ENCODE measurements at places on chromosomes 6 and 20. TPM values are rescaled to one million over a fixed set of nuclear protein-coding genes. Genes with fewer than 3 reads are reported as not detected.

Gene PI3
- total RNA-seq = 509 TPM

DNA sequence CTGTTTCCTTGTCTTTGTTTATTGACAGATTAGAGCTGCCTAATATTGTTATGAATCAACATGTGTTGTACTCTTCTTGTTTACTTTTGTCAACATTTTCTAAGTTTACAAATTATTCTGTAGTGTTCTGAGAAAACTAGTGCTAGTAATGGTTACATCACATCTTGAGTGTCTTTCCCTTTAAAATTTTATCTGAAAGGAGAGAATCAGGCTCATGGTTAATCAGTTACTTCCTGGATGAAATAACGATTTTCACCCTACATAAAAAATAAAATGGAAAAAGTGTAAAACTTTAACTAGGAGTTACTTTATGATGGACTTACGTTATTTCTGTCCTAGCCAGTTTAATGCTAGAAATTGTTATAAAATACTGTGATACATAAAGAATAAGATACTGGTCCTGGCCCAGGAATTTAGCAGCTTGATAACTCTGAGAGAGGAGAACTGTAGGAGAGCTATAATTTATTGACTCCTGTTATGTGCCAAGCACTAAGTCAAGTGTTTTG is 26.4 kb upstream of the BMP5 start:
- no peak for DNase-seq

- no peak for DNase-seq
Observed at GRCh38 chr20:53335555-53335954, 258.1 kb downstream of the ZNF217 start.

DNA sequence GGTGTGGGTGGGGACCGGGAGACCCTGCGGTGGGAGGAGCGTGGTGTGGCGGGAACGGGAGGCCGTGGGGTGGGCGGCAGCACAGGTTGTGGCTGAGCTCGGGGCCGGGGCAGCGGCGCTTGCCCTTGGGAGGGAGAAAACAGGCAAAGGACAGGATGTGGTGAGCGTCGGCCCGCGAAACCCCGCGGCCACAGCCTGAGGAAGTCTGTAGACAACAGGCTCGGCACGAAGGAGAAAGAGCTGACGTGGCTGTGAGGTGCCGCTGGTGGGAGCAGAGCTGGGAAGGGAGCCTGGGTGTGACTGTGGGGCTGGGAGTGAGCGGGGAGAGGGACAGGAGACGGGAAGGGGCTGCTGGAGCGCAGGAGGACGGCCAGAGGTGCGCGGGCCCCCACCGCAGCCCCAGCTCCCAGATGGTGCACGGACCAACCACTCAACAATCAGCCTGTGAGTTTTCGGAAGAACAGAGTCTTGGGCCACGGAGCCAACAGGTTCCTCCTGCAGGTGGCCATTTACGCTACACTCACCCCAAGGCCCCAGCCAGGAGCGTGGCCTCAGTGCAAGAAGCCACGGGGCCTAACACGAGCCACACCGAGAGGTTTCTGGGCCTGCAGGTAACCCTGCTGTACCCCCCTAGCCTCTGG is 202.8 kb downstream of the DLL1 start:
- DNase-seq = no peak

GRCh38 chr20:373171-373890 is 7.2 kb upstream of the TRIB3 start:
- no peak for DNase-seq

DNA sequence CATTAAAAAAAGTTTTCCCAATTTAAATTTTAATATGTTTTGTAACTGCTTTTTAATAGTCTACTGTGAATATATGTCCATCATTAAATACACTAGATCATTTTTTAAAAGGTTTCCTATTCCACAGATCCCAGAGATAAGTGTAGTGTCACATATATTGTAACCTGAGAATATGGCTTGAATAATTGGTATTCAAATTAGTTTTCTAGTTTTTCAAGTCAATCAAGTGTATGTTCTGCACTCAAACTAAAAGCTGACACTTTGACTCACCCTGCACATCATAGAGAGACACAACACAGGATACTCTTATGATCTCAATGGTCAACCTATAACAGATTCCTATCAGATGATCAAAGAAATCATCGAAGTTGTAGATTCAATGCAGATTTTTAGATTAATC is 49.1 kb downstream of the ZHX3 start:
- no peak for DNase-seq

Gene RAET1L
- 2.8 TPM for total RNA-seq

Gene OR2J3
- total RNA-seq = not detected

DNA sequence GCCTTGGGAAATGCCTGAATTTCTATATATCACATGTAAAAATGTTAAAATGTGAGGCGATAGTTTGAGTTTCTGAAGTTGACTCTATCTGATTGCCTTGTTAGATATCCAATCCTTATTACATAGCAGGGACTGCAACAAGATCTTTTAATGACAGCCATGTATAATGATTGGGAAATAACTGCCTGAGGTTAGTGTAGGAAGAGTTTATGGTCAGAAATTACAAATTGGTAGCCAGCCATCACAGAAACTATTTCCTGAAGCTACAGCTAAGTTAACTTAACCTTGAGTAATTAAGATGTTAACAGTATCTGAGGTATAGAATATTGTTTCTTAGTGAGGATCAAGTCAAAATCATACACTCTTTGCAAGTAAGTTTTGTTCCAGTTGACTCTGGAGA is 41.0 kb downstream of the AKIRIN2 start:
- no peak for DNase-seq

- DNase-seq = peak; percentile 49
Observed at GRCh38 chr20:61705386-61706258, 360.1 kb downstream of the TAF4 start.

DNA sequence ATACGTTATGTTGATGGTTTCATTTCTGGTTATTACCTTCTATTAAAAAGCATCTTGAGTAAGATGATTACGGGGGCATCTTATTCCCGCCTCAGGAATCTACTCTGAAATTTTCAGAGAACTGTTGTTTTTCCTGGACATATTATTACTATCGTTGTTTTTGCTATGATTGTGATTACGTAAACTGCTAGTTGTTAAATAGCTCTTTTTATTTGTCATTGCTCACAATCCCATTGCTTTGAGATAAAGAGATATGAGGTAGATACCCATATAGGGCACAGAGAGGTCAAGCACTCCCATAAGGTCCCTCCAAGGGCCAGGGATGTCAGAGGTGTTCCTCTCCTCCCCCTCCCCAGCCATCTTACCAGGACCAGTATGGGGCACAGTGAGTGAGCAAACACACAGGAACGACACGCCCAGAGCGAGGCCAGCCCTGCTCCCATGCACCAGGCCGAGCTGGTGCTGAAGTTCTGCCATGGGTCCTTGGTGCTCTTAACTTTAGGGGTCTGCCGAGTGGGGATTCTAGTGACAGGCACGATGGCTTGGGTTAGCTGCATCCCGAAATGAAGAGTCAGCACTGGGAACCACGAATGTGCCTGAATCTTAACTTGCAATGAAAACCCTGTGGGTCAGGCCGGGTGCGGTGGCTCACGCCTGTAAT is 49.9 kb downstream of the PRDM1 start:
- DNase-seq = no peak

- DNase-seq = no peak
Observed at GRCh38 chr6:109523478-109523877, 40.5 kb upstream of the ZBTB24 start.

Gene SLC17A3
- total RNA-seq = not detected

DNA sequence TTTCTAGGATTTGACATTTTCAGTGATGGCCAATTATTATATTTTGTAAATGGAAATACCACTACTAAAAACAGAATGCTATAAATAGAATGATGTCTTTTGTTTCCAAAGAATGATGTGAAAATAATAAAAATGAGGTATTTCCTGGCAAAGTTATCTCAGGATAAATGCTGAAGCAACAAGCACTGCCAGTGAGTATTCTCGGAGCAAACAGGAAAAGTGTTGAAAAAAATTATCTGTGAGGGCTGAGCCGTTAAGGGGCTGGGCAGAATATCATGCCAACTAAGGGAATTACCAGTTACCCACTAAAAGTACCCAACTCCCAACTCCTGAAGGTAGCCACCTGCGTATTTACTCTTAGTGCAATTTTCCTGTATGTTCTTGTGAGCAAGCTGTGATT is 23.6 kb upstream of the SCAF8 start:
- DNase-seq = no peak

GRCh38 chr6:35202066-35202546 is 11.7 kb upstream of the SCUBE3 start:
- DNase-seq = no peak

Gene SIRPB2
- 1.8 TPM for total RNA-seq

DNA sequence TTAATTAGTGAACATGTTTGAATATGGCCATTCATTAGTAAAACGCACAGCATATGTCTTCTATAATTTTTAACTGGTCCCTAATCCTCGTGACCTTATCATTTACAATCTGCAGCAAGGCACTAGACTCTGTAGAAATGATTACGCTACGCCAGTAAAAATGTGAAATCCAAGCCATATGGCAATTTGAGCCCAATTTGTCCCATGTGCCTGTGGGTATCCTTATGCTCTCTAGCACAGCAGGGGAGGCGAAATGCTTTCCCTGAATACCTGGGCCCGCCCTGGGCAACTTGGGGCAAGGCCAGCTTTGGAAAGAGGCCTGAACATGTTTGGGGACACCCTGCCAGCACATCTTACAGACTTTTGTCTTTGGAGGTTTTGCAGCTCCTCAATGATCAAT is 122.7 kb upstream of the AGPAT4 start:
- DNase-seq = no peak

DNA sequence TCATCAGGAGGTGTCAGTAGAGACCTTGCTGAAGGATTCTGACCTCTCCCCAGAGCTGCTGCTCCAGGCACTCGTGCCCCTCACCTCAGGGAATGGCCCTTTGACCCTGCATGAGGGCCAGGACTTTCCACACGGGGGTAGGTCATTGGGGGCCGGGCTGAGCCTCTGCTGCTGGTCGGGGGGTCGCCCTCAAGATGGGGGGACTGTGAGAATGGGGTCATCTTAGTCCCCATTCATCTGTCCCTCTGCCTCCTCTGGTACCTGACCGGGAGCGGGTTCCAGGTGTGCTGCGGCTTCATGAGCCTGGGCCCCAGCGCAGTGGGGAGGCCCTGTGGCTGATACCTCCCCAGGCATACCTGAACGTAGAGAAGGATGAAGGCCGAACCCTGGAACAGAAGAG is 15.8 kb downstream of the DNPH1 start:
- no peak for DNase-seq

GRCh38 chr6:2738373-2738979 is 12.2 kb downstream of the MYLK4 start:
- peak; percentile 57 for DNase-seq

- DNase-seq = no peak
Observed at GRCh38 chr6:111598181-111598580, 7.5 kb downstream of the TRAF3IP2 start.

DNA sequence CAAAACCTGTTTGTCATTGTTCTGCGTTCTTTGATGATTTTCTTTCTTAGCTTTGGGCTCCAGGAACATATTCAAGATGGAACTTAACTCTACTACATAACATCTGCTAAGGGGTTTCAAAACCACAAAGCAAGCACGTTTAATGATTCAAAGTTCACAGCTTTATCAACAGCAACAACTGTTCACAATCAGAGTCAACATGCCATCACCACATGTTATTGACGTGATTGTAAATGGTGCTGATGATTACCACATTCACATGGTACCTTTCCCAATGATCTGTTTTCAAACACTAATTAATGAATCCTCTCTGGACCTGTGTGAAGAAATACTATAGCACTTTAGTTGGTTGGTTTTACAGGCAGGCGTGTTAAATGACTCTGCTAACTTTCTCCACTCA is 180.6 kb upstream of the CEP162 start:
- DNase-seq = no peak

Gene ANKEF1
- 1.3 TPM for total RNA-seq

Gene RPP21
- 14.0 TPM for total RNA-seq

GRCh38 chr6:30127238-30128093 is 8.5 kb upstream of the TRIM40 start:
- DNase-seq = no peak

Gene ASCC3
- total RNA-seq = 43.1 TPM

DNA sequence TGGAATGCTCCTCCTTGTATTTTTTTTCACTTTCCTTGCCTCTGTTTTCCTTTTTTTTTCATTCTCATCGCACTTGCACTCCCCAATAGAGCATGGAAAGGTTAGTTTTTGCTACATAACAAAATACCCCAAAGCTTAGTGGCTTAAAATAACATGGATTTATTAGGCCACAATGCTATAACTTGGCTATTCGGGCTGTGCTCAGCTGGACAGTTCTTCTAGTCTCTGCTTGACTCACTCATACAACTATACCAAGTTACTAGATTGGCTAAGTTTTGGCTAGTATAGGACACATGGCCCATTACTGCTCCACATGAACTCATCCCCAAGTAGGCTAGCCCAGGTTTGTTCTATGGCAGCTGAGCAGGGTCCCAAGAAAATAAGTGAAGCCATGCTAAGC is 94.5 kb upstream of the ANKEF1 start:
- DNase-seq = no peak

Gene MEI4
- 0.10 TPM for total RNA-seq

- DNase-seq = peak; percentile 54
Observed at GRCh38 chr6:39464067-39464466, 141.6 kb upstream of the KCNK16 start.

DNA sequence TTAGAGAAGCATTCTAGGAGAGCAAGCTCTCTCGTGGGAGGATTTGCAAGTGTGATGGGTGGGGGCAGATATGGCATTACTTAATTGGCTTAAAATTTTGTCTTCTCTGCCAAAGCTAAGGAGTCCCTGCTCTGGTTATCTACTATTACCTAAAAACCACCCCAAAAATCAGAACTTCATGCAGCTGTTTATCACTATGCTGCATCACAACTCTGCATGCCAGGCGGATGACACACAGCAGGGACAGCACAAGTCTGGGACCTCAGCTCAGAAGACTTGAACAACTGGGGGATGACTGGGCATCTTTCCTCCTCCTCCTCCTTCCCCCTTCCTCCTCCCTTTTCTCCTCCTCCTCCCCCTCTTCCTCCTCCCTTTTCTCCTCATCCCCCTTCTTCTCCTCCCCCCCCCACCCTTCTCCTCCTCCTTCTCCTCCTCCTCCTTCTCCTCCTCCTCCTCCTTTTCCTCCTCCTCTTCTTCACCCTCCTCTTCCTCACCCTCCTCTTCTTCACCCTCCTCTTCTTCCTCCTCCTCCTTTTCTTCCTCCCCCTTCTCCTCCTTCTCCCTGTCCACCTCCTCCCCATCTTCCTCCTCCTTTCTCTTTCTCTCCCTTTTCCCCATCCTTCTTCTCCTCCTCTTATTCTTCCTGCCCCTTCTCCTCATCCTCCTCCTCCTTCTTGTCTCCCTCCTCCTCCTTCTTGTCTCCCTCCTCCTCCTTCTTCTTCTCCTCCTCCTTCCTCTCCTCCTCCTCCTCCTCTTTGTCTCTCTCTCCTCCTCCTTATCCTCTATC is 218.6 kb upstream of the PMEPA1 start:
- peak; percentile 45 for DNase-seq

Gene NKX2-4
- not detected for total RNA-seq

GRCh38 chr20:22348010-22348409 is 236.4 kb downstream of the FOXA2 start:
- no peak for DNase-seq

GRCh38 chr6:46331461-46331860 is 159.8 kb downstream of the RCAN2 start:
- DNase-seq = no peak

DNA sequence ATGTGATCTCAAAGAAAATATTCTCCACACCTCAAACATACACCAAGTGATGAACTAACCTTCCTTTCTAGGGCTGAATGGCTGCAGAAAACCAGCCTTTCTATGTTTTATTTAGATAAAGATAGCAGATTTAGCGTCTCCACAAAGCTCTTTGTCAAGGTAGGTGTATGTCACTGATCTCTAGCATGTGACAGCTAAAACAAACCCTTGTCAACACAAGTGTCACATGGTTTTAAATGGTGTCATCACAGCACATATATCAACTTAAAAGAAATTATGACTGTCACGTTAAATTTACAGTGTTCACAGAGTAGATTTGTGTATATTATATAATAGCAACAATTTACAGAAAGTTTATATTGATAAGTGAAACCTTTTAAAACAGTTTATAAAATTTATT is 58.3 kb downstream of the TENT5A start:
- no peak for DNase-seq

Measured in skin of body (tissue), 3 donors.